ENCODE measurements at places on chromosomes 6 and 20. TPM values are rescaled to one million over a fixed set of nuclear protein-coding genes. Genes with fewer than 3 reads are reported as not detected.

STX11 gene
- polyA plus RNA-seq, result 0.27 TPM

NNAT gene
- polyA plus RNA-seq, result 90.1 TPM

E2F1 gene
- 14.7 TPM for polyA plus RNA-seq

TFAP2D gene
- not detected for polyA plus RNA-seq

TAGAP gene
- 0.78 TPM for polyA plus RNA-seq

LAMA4 gene
- polyA plus RNA-seq, result 108 TPM

ADGRF4 gene
- 0.37 TPM for polyA plus RNA-seq

IL20RA gene
- polyA plus RNA-seq, result 2.1 TPM

MC3R gene
- polyA plus RNA-seq, result not detected

HLA-DOA gene
- polyA plus RNA-seq, result 5.9 TPM

SCGN gene
- polyA plus RNA-seq, result 0.12 TPM

THBS2 gene
- 7.3 TPM for polyA plus RNA-seq

BPI gene
- 0.32 TPM for polyA plus RNA-seq

PDE10A gene
- 24.4 TPM for polyA plus RNA-seq

TULP1 gene
- 1.7 TPM for polyA plus RNA-seq

SLC44A4 gene
- 52.6 TPM for polyA plus RNA-seq

HLA-DRB5 gene
- polyA plus RNA-seq, result 6.3 TPM

RSPO4 gene
- 2.3 TPM for polyA plus RNA-seq

POU5F1 gene
- polyA plus RNA-seq, result 6.5 TPM

HLA-DPA1 gene
- polyA plus RNA-seq, result 20.2 TPM

PARD6B gene
- 30.2 TPM for polyA plus RNA-seq

ELOVL2 gene
- polyA plus RNA-seq, result 12.4 TPM

FOXA2 gene
- not detected for polyA plus RNA-seq

EDN3 gene
- polyA plus RNA-seq, result 3.7 TPM

SPINT3 gene
- polyA plus RNA-seq, result not detected

PNPLA1 gene
- 2.5 TPM for polyA plus RNA-seq

CAGE1 gene
- 0.38 TPM for polyA plus RNA-seq

ZFP64 gene
- 22.0 TPM for polyA plus RNA-seq

BEND3 gene
- polyA plus RNA-seq, result 10.4 TPM

EHMT2 gene
- 84.3 TPM for polyA plus RNA-seq

CYP21A2 gene
- polyA plus RNA-seq, result 0.55 TPM

PRPH2 gene
- polyA plus RNA-seq, result 3.1 TPM

COL12A1 gene
- 79.2 TPM for polyA plus RNA-seq

SNX21 gene
- 11.9 TPM for polyA plus RNA-seq

GRIK2 gene
- polyA plus RNA-seq, result 16.5 TPM

OPRM1 gene
- 0.08 TPM for polyA plus RNA-seq

GGT7 gene
- 27.4 TPM for polyA plus RNA-seq

ACTL10 gene
- polyA plus RNA-seq, result 0.32 TPM

SALL4 gene
- 16.3 TPM for polyA plus RNA-seq

EPPIN gene
- polyA plus RNA-seq, result 0.55 TPM

RIPPLY2 gene
- not detected for polyA plus RNA-seq

DSP gene
- 88.8 TPM for polyA plus RNA-seq

APOM gene
- 95.0 TPM for polyA plus RNA-seq

Data from left kidney (tissue), 8 donors.